ENCODE measurements at places on chromosomes 13 and 19.

GRCh38 chr13:113458253-113459065 lies 5.2 kb upstream of the ADPRHL1 start:
- no peak for DNase-seq

- DNase-seq = no peak
These were observed 117.9 kb downstream of the CRYL1 start for GRCh38 chr13:20407759-20408158.

DNA sequence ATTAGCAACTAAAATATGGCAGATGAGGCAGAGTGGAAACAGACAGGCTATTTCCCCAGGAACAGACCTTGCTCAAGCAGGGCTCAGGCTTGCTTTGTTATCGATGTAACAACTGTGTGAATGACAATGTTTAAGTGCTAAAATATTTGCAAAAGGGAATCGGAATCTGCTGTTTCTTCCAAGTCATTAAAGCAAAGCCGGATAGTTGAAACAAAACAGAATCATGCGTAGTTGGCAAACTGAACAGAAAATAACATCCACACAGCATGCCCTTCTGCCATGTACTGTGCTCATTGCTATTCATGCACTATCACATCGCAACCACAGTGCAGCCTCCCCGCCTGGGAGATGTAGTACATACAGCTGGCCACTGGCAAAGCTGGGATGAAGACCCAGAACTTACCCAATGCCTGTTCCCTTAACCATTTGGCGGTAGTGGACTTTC lies 799.1 kb downstream of the DIAPH3 start:
- DNase-seq = no peak

- no peak for DNase-seq
These were observed 68.6 kb downstream of the KCTD15 start for GRCh38 chr19:33865306-33865705.

DNA sequence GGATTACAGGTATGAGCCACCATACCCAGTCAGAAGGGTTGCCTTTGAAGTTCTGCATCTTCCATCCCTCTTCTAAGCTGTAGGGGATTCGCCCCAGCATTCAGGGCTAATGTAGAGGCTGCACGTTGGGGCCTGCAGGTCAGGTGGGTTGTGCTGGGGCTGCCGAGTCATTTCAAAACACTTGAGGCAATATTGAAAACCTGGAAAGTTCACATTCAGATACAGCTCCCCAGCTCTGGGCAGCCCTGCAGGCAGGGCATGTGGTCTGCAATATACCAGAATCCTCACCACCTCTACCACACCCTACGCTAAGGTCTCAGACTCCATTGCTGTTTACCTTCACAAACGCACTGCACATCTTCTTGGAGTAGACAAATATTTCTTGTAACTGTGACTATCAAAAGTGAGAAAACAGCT lies 24.6 kb downstream of the CCNE1 start:
- DNase-seq = no peak

- DNase-seq = no peak
These were observed 10.0 kb downstream of the GTPBP3 start for GRCh38 chr19:17347361-17347760.

GRCh38 chr19:23312515-23312914 lies 62.3 kb upstream of the ZNF724 start:
- DNase-seq = no peak

DNA sequence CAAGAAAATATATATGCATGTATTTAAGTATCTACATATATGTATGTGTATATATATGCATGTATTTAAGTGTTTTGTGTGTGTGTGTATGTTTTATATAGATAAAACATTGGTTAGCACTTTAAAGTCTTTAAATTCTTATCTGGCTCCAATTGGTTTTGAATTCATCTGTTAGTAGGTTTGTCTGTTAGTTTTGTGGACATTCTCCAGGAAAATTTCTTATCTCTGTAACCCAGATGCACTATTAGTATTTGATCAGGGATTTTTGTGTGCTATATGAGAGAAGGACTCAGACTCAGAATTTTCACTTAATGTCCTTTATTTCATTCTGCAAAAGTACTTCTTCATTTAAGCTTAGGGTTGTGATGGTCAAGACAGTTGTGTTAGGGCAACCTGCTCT lies 103.1 kb downstream of the ITGBL1 start:
- no peak for DNase-seq

- no peak for DNase-seq
These were observed 3.9 kb downstream of the PPM1N start for GRCh38 chr19:45502111-45502510.

- peak; percentile 53 for DNase-seq
These were observed 85.7 kb downstream of the ZAR1L start for GRCh38 chr13:32229443-32229842.

DNA sequence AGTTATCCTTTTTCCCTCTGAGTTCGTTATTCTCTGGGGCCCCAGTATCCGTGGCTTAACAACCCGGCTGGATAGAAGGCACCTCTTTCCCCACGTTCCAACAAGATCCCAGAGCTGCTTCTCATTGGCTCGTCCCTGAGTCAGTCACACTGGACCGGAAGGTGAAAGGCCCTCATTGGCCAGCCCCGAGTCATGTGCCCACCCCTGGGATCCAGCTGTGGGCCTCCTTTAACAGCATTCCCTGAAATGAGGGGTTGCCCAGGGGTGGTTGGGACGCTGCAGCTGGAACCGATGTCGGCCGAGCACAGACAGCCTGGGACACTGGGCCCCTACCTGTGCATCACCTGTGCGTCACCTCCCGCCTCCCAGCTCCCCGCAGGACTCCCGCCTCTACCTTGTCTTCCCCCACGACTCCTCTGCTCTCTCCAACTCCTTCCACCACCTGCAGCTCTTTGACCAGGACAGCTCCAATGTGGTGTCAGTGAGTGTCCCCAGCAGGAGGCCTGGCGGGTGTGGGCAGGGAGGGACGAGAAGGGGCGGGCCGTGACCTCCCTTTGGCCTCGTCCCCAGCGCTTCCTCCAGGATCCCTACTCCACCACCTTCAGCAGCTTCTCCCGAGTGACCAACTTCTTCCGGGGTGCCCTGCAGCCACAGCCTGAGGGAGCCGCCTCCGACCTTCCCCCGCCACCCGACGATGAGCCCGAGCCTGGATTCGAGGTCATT lies 4.3 kb downstream of the TBC1D17 start:
- DNase-seq = no peak

DNA sequence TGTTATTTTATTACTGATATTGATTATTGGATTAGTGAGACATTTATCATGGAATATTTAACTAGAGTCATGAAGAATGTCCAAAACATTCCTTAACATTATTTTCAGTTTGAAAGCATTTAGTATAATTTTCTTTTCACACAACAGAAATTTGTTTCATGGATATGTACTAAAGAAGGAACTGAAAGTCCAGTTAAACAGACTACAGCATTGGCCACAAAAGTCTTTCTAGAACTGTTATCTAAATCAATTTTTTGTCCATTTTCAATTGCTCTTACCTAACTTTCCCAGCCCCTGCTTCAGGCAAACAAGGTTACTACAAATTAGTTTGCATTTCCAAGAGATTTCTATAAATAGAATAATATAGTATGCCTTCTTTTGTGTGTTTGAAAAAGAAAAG lies 1018.0 kb upstream of the PCDH20 start:
- no peak for DNase-seq

- no peak for DNase-seq
These were observed 151.1 kb downstream of the LHFPL6 start for GRCh38 chr13:39451860-39452301.

DNA sequence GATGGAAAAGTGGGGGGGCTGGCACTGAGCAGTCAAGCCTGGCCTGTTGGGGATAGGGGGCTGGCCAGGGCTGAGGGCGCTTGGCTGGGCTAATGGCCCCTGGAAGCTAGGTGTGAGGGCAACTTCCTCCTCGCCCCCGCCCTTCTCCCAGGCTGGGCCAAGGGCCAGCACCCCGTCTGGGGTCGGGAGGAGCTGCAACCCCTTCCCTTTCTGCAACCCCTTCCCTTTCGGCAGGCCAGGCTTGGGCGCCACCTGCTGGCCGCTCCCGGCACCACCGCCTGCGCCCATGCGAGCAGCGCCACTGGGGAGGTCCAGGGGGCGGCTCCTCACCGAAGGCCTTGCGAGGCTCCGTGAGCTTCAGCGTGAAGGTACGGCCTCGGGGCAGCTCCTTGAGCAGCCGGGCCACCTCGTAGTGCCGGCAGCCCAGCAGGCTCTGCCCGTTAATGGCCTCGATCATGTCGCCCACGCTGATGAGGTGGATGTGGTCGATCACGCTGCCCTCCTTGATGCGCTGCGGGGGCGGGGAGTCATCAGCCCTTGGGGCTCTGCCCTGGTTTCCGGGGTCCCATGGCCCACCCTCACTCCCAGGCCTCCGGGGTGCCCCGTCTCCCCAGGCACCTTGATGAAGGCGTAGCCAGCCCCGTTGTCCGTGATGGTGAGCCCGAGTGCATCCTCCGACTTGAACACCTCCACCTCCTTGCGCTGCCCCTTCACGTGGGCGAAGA lies 5.0 kb upstream of the PTGER1 start:
- DNase-seq = no peak

DNA sequence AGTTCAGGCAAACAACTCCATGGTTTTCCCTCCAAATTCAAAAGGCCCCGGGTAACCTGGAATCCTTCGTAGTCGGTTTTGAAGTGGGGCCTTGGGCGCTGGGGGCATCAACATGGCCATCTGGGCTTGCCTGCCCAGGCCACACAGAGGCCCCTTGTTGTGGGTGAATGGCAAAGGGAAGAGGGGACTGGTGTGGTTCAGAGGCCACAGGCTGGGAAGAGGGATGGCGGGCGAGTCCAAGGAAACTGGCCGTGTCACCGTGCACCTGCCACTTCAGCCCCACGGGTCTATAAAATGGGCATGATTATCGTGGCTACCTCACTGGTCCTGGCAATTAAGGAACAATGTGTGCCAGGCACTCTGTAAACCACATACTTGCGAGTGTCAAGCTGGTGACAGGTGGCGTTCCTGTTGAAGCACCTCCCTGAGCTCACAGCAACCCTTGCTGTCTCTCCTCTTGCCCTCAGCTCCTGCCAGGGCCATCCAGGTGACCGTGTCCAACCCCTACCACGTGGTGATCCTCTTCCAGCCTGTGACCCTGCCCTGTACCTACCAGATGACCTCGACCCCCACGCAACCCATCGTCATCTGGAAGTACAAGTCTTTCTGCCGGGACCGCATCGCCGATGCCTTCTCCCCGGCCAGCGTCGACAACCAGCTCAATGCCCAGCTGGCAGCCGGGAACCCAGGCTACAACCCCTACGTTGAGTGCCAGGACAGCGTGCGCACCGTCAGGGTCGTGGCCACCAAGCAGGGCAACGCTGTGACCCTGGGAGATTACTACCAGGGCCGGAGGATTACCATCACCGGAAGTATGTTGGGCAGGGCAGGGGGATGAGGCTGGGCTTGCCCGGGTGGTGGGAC lies 1.3 kb downstream of the LSR start:
- no peak for DNase-seq

GRCh38 chr13:113202912-113203311 lies 5.6 kb downstream of the PCID2 start:
- no peak for DNase-seq

GRCh38 chr19:33740811-33741396 lies 55.8 kb upstream of the KCTD15 start:
- DNase-seq = no peak

DNA sequence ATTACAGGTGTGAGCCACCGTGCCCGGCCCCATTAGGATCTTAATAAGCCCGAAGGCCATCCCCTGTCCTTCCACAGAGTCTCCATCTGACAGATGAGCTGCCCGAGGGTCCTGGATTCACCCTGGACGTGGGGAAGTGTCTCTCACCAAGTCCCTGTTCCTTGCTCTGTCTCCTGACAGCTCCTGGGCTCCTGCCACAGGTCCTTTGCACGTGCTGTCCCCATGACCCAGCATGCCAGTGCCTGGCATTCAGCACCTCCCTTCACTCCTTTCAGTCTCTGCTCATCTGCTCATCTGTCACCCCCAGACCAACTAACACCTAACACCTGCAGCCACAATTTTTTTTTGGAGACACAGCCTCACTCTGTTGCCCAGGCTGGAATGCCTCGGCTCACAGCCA lies 14.5 kb downstream of the CERS1 start:
- no peak for DNase-seq

DNA sequence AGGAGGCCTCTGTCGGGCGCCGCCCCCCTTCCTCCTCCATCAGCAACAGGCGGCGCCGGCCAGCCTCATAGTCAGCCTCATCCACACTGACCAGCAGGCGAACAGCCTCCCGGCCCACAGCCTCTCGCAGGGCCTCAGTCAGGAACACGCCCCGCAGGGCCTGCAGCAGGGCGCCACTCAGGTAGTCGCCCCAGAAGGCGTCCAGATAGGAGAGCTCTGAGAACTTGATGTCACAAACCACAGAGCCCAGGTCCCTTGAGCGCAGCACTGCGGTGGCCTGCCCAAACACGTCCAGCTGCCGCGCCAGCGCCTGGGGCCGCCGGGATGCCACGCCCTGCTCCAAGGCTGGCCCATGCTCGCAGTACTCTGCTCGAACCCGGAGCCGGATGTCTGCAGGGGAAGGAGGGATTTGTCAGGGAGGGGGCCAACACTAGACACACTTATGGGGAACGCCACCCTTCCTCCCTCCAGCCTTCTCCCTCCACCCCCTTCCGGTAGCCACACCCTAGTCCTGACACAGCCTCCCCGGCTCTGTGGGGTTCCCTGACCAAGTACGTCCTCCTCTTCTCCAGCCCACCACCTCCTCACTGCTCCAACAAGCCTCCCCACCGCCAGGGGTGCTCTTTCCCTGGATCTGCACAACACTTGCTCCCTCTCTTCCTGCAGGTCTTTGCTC lies 17.9 kb downstream of the DEDD2 start:
- no peak for DNase-seq

DNA sequence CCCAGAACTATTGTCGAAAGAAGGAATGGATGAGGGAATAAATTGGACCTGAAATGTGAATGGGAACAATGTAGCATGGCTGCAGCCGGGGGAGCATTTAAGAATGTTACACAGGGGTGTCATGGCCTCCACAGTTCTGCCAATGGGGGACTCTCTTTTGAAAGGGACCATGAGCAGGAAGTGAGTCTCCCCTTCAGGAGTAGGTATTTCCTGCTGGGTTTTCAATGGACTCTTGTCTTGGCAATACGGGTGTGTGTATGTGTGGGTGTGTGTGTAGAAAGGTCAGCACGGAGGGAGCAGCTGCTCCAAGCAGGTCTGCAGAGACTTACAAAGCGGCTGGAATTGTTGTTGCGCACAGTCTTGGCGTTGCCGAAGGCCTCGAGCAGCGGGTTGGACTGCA lies 24.4 kb downstream of the MYO1F start:
- no peak for DNase-seq

DNA sequence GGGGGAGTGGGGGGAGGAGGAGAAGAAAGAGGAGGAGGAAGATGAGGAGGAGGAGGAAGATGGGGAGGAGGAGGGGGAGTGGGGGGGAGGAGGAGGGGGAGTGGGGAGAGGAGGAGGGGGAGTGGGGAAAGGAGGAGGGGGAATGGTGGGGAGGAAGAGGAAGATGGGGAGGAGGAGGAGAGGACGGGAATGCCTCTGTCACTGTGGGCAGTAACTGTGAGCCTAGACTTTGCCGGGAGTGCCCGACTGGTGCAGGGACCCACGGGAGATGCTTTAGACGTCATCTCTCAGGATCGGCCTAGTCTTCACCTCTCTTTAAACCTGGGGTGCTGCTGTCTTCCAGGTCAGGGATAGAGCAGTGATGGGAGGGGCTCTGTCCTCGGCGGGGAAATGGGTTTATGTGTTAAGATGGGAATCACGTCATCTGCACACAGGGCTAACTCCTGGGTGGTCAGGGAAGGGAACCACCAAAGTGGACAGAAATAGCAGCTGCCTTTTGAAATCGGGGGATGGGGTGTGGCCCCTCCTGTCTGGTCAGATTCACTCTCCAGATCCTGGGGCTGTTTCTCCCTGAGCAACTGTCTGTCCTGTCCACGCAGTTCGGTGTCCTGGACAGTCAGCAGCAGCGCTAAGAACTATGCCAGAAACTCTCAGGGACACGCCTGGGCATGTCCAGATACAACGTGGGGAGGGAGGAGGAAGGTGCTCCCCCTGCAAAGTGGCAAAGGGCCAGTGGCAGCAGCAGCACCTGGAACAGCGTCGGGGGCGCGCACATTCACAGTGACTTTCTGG lies 26.9 kb downstream of the GAS6 start:
- DNase-seq = peak; percentile 50
